Stimulated activated CD4-positive, alpha-beta T cell treated with anti-CD3 and anti-CD28 coated beads, Interleukin-2, amount 100 ng/mL, for 24 hours (primary cell): ENCODE measurements at places on chromosomes 16 and 17.

DNA sequence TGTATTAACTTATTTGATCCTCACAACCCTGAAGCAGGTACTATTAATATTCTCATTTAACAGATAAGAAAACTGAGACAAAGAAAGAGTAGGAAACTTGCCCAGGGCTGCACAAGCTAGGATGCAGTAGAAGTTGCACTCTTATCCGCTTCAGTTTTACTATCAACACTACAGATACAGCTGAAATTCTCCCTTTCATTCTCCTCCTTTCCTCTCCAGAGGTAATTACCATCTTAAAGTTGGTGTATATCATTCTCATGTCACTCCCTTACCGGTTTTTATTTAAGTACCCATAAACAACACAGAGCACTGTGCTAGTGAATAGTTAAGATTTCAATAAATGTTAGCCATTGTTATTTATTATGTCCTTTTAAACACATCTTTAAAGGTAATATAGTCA is 3.5 kb downstream of the GDE1 start:
- no peak for DNase-seq

DNA sequence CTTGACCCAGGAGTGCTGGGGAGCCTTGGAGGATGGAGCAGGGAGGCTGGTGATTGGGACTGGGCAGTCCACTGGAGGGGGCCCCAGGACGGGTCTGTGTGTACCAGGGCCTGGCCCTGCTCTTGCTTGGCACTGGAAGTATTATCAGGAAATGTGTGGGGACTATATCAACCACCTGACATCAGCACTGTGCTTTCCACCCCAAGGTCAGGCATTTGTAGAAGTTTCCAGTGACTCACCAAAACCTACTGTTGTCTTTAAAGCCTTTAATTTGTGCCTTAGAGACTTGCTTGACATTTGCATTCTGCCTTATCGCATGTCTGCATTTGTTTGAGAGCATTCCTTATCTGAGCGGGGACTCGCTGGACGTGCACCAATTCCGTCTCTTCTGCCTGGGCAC is 323.1 kb downstream of the FOXL1 start:
- no peak for DNase-seq

DNA sequence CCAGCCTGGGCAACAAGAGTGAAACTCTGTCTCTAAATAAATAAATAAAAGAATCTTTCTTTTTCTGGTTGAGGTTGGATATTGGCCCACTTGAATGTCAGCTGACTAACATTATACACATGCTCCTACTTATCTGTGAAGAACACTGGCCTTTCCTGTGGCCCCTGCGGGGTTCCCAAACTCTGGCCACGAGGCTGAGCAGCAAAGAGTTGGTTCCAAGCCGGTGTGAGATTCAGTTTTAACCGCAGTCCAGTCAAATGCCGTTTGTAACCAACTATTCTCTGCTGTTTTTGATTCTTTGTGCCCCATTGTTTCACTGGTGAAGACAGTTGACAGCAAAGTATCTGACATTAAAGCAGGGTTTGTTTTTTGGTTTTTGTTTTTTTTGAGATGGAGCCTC is 11.2 kb downstream of the ETV4 start:
- no peak for DNase-seq

- DNase-seq = no peak
Observed at GRCh38 chr16:89906140-89907025, 12.3 kb upstream of the MC1R start.

GRCh38 chr17:44934745-44935105 is 12.8 kb downstream of the KIF18B start:
- no peak for DNase-seq

DNA sequence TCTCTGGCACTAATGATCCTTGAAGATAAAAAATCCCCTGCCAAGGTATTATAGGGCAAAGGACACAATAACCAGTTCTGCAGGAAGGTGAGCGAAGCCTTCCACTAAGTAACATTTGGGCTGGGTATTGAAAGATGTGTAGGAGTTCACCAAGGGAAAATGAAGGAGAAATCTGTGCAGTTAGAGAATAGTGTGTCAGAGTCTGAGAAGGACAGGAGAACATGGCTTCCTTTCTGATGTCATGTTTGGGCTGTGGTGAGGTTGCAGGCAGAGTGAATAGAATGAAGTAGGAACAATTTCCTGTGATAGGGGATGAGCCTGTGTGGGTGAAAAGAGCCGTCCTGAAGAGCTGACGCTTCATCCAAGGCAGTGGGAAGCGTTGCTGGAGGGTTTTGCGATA is 24.1 kb upstream of the CIITA start:
- no peak for DNase-seq

GRCh38 chr17:56913353-56913866 is 439 bp downstream of the TRIM25 start:
- no peak for DNase-seq

DNA sequence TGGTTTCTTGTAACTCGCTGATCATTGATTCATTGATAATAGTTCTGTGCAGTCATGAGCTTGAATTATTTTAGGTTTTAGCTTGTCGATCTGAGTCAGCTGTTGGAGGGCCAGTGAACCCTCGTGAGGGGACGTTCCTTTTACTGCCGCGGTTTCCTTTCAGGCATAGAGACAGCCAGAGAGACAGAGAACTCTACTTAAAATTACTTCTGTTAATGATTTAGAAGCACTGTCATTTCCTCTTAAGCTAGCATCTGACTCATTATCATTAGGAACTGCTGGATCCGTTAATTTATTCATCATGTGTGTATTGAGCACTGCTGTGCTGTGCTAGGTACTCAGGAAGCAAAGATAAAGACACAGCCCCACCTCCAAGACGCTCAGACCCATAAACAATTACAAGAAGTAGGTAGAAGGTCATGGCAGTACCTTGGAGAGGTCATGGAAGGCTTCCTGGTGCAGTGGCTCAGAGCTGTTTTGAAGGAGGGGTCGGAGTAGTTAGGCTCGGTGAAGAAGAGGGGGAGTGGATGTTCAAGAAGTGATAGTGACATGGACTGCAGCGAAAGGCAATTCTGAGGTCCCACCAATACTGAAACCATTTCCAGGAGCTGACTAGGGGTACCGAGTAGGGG is 3.3 kb downstream of the PGS1 start:
- peak; percentile 53 for DNase-seq

- peak; percentile 68 for DNase-seq
Observed at GRCh38 chr17:78132084-78132676, 1.6 kb downstream of the TMC8 start.

DNA sequence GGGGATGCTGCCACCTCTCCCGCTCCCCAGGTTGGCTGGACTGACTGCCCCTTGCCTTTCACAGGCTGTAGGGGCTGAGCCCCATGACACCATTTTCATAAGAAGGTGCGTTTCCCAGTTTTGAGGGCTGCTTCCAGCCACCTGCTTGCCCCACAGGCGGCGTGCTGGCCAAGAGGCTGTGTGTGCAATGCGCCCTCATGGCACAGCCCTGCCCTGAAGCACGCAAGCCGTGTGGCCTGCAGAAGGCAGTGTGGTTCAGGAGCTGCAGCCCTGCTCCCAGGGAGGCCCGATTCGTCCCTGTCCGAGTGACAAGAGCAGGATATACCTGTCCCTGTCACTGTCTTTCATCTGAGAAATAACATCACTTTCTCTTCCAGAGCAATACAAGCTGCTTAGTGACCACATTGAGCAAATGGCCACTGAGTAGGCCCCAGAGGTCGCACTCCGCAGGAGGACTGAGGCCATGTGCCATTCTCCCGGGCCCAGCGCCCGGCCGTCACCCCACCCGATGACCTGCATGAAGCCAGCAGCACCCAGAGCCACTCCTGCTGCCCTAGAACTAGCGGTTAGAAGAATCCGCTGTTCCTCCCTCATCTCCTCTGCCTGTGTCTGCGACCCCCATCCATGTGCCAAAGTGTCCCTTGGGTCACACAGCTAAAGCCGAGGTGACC is 24.2 kb downstream of the CIBAR2 start:
- no peak for DNase-seq

- no peak for DNase-seq
Observed at GRCh38 chr16:84832488-84833143, 12.8 kb downstream of the CRISPLD2 start.

DNA sequence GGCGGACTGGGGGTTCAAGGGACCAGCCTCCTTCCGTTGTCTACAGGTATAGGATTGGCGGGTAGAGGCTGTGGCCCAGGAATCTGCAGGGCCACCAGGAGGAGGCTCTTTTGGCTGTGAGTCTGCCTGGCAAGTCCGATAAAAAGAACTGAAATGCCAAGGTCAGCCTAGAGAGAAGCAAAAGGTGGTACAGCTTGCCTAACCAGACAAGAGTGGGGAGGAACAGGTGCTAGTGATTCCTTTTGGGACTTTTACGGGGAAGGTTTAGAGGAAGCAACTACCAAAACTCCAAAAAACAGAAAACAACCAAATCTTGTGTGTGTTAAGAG is 5.6 kb upstream of the EVPL start:
- no peak for DNase-seq

DNA sequence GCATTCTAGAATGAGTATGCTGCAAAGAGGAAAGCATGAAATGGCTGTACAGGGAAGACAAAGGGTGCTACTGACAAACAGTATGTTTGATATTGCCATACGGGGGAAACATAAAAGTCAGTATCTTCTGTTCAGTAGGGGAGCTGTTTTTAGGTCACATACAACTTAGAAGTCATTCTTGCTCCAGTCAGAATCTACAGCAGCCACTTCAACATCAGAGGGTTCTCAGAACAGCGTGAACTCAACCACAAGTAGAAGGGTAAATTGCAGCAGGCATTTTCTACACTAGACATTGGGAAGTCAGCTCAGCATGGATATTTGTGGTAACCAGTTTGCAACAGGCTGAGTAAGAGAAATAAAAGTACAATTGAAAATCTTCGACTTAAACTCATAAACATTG is 1241.8 kb upstream of the GOT2 start:
- DNase-seq = no peak

DNA sequence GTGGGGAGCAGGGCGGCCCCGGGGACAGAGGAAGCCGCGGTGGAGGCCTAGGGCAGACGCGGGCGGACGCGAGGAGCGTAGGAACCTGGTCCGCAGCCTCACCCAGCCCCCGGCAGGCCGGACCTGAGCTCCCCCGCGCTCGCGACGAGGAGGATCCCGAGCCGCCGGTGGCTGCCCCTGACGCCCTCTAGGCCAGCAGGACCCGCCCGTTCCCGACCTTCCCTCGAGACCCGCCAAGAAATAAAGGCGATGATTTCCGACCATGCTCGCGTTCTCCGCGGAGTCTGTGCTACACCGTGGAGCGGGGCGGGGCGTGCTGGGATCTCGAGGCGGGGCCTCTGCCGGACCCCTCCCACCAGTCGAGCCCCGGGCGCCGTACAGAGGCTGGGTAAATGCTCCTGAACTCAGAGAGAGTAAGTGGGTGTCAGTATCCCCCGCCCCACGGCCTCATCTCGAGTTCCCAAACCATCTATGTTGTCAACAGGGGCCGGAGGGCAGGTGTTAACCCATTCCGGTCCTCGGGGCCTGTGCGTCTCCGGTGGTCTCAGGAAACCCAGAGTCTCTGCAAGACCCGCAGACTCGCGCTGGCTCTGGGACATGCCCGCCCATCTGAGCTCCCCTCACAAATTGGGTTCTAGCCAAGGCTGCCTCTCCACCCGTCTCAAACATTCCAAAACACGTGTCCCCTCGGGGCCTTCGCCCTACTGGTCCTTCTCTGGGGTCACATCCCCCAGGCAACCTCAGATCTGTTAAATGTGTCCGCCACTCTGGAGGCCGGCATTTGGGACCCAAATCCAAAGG is 13.7 kb downstream of the SYCE1L start:
- DNase-seq = peak; percentile 75

DNA sequence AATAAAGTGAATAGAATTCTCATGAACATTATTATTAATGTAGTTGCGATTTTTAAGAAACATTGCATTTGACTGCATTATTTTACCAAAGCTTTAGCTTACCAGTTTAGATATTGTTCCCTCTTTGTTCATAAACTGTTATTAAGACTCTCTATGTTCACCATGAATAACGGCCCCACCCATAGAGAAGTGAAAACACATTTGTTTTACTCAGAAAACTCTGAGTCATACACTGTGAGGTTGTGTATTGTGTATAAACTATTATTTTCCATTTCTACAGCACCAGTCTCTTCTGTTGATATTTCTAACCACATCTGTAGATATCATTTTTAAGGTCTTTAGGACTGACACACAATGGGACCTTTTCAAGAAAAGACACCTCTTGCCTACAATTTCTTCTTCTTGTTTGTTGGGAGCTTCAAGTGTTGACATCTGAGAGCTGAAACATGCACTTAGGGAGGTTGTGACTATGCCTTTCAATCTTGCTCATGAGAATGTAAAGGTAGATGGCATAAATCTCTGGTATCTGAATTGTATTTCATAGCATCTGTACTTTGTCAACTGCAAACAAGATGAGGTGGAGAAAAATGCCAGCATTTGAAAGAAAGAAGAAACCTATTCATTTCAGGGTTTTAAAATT is 252.9 kb upstream of the CDH8 start:
- DNase-seq = no peak

- no peak for DNase-seq
Observed at GRCh38 chr17:64920419-64921172, 1.3 kb upstream of the LRRC37A3 start.

DNA sequence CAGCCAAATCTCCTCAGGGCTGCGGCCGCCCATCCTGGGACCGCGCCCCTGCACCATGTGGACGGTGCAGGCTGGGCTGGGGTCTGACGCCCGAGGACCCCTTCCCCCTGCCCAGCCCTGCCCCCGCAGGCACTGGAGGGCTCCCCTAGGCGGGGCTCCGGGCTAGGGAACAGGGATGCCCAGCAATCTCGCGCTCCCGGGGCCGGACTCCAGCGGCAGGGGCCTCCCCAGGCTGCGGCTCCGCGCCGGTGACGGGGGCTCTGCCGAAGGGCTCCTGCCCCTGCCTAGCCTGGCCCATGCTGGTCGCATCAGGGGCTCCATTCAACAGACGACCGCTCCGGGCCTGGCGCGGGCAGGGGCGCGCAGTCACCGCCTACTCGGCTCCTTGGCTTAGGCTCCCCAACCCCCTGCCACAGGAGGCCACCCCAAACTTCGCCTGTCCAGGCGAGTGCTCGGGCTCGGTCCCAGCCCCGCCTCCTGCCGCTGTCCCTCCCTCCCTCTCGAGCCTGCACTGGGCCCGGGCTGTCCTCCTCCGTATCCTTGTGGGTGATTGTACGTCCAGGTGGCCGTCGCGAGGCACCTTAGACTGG is 27.4 kb upstream of the ADORA2B start:
- no peak for DNase-seq

- DNase-seq = peak; percentile 77
Observed at GRCh38 chr17:3965118-3965800, 1.0 kb upstream of the ATP2A3 start.

DNA sequence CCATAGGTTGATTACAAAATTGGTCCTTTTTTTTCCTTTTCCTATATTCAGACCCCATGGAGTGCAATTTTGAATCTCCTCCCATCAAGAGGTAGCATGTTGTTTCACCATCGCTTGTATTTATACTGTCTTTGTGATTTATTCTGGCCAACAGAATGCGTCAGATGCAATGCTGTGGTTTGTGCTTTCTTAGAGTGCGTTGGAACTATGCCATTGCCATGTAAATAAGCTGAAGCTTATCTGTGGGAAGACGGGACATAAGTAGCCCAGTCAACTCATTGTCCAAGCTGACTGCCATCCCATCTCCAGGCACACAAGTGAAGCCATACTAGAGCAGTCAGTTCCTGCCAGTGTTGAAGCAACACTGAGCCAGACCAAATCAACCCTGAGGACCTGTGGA is 1339.3 kb upstream of the GOT2 start:
- DNase-seq = no peak

GRCh38 chr16:57609541-57610401 is 18.7 kb upstream of the ADGRG1 start:
- DNase-seq = peak; percentile 81
